Parietal lobe (tissue), 2 donors: ENCODE measurements at places on chromosomes 11 and 22. TPM values are rescaled to one million over a fixed set of nuclear protein-coding genes. Genes with fewer than 3 reads are reported as not detected.

MRPL48 gene
- total RNA-seq = 32.2 TPM

MAJIN gene
- not detected for total RNA-seq

AIP gene
- 46.0 TPM for total RNA-seq

HBG1 gene
- total RNA-seq = 0.63 TPM

RAG1 gene
- 0.31 TPM for total RNA-seq

MRGPRX3 gene
- not detected for total RNA-seq

DEFB131B gene
- not detected for total RNA-seq

NCF4 gene
- not detected for total RNA-seq

NRIP3 gene
- 8.8 TPM for total RNA-seq

CARD16 gene
- total RNA-seq = not detected

YAP1 gene
- total RNA-seq = 16.0 TPM

SCGB2A2 gene
- not detected for total RNA-seq

GGT1 gene
- total RNA-seq = 5.6 TPM

TRIM48 gene
- not detected for total RNA-seq

PIWIL4 gene
- total RNA-seq = 13.8 TPM

ACRV1 gene
- total RNA-seq = 0.31 TPM

TIGD3 gene
- 3.8 TPM for total RNA-seq

APOL5 gene
- total RNA-seq = not detected

TMEM123 gene
- total RNA-seq = 149 TPM

GLB1L2 gene
- total RNA-seq = 2.2 TPM

ARHGAP42 gene
- 10.6 TPM for total RNA-seq

SDHAF2 gene
- 52.3 TPM for total RNA-seq

PLEKHA7 gene
- total RNA-seq = 18.5 TPM

MYO7A gene
- 1.6 TPM for total RNA-seq

DCHS1 gene
- total RNA-seq = 99.8 TPM

RAB36 gene
- 7.5 TPM for total RNA-seq

TEX12 gene
- 2.2 TPM for total RNA-seq

CRYBB2 gene
- total RNA-seq = not detected

SMTNL1 gene
- total RNA-seq = not detected

RIMBP3C gene
- total RNA-seq = 1.3 TPM

OR4D5 gene
- not detected for total RNA-seq

DNAJC24 gene
- total RNA-seq = 23.2 TPM

IGSF9B gene
- total RNA-seq = 13.8 TPM

TSSK2 gene
- total RNA-seq = not detected

TPH1 gene
- 0.94 TPM for total RNA-seq

MTFP1 gene
- total RNA-seq = 0.94 TPM

MLC1 gene
- total RNA-seq = 23.8 TPM

POU2AF2 gene
- not detected for total RNA-seq

GCAT gene
- 7.5 TPM for total RNA-seq

GLYATL1 gene
- 0.94 TPM for total RNA-seq

ART1 gene
- not detected for total RNA-seq

SLC35E4 gene
- 7.8 TPM for total RNA-seq

FXYD2 gene
- total RNA-seq = 3.4 TPM
